Ammon's horn (tissue), 1 donor: ENCODE measurements at places on chromosomes 4 and X.

GRCh38 chrX:426881-427280 is 40.2 kb upstream of the PPP2R3B start:
- DNase-seq, result no peak

GRCh38 chrX:137032841-137033773 is 688 bp downstream of the GPR101 start:
- DNase-seq, result no peak

DNA sequence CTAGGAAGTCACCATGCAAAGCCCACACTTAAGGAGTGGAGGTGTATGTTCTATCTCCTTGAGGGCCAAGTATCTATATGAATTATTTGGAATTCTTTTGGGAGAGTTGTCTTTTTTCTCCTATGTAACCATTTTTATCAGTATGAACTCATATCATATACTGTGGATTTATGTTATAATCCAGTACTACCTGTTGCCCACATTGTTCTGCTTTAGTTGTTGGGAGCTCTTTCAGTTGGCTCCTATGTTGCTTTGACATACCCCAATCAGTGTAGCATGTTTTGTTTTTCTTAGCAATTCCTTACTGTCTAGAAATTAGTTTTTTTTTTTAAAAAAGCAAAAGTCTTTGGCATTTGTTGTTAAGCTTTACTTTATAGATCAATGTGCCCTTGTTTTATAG is 13.0 kb downstream of the UCHL1 start:
- no peak for DNase-seq

- DNase-seq, result peak; percentile 43
Measured at GRCh38 chrX:138711399-138712347, at the start of gene FGF13. Gene FGF13, minus strand, starts transcription at chrX:138711717. Its CDS starts 714 bp downstream, at chrX:138711003.

- no peak for DNase-seq
Measured at GRCh38 chrX:20547611-20548051, 280.9 kb upstream of the RPS6KA3 start.

GRCh38 chrX:80765220-80765625 is 44.5 kb downstream of the BRWD3 start:
- no peak for DNase-seq

- DNase-seq, result no peak
Measured at GRCh38 chrX:22445880-22446279, 173.2 kb downstream of the CBLL2 start.

DNA sequence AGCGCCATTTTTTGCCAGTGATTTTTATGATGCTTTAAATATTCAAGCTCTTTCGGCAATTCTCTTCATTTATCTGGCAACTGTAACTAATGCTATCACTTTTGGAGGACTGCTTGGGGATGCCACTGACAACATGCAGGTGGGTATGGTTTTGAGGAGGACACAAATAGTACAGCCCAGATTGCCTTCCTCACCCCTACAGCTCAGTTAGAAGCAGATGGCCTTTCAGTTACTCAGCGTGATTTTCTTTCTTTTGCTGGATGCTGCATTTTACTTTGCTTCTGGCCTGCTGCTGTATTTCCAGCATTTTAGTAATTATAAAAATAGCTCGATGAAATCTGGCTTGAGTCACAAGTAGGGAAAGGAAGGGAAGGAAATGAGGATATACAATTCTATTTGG is 114.7 kb downstream of the SLC4A4 start:
- peak; percentile 29 for DNase-seq

GRCh38 chrX:2889045-2889605 is 40.0 kb downstream of the ARSD start:
- no peak for DNase-seq

DNA sequence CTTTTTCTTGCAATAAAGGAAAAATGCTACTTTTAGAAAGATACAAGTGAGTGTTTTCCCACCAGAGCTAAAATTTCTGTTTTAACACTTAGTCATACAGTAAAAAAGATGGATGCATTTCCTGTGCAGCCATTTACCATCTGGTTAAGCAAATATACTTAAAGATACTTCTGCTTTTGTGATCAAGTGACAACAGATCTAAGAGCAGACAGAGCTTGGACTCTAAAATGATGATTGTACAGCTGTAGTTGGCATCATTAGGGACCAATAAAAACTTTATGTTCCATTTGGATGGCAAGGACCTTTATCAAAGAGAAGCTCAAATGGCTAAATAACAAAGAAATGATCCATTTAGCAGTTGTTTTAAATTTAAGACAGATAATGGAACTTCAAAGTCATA is 270.8 kb downstream of the FSTL5 start:
- DNase-seq, result no peak

- no peak for DNase-seq
Measured at GRCh38 chr4:56086561-56086960, 137.8 kb downstream of the CEP135 start.

DNA sequence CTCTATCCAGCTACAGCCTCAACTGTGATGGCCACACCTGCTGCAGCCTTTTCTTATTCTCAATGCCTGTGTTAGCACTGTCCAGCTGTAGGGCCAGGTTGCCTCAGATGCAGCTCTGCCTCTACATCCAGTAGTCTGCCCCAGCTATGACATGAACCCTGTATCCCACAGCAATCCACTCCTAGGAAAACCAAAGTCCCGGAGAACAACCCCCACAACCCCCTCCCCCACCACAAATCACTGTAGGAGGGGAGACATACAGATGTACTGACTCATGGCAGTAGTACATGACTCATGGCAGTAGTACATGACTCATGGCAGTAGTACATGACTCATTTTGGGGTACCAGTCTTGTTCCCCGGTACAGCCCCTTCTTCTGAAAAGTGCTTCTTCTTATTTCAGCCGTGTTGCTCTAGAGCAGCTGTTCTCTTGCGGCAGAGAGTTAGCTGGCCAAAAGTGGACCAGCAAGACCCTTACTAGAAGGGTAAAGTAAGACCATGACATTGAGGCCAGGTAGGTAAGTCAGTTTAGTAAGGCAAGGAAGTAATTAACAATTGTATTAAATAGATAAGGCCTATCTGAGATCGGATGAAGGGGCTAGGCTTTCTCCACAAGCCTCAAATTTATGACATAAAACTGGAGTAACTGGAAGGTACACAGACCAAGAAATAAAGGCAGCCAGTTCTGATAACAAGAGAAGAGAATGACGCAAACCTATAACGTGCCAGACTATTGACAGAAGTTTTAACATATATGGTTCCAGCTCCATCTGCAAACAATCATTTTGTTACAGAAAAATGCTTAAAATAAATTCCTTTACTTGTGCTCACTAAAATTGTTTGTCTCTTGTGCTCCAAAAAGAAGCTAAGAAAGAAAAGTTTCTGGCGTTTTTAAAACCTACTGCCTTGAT is 221.4 kb downstream of the TACR3 start:
- no peak for DNase-seq

- DNase-seq, result no peak
Measured at GRCh38 chr4:180557348-180557747, 1685.9 kb upstream of the TENM3 start.

GRCh38 chr4:76569225-76569624 is 134.2 kb downstream of the SHROOM3 start:
- no peak for DNase-seq

DNA sequence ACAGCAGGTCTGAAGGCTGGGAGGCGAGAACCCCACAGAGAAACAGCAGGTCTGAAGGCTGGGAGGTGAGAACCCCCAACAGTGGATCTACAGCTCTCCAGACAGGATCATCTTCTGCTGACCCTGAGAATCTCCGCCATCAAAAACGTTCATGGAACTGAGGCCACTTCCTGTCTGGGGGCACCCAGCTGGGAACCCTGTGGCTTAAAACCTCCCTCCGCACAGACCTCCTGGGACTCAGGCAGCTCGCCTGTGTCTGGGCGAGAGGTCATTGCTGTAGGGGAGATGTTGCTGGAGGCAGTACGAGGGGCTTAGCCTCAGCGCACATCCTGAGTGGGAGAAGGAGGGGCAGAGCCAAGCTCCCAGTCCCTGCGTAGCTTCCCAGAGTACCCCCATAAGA is 15.1 kb upstream of the CLDN24 start:
- DNase-seq, result no peak

DNA sequence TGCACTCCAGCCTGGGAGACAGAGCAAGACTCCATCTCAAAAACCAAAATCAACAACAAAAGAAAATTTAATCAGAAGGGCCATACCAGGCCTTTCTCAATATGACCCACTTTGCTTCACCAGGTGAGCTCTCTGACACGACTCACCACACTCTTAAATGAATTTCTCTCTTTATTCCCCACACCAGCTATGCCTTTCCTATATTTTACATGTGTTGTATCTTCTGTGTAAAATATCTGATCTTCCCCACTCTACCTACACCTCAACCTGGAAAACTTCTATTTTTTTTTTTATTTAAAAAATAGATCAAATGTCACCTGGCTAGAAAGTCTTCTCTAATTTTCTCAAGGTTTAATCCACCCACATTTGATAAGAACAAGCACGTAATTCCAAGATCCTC is 77.6 kb upstream of the SLC39A8 start:
- DNase-seq, result no peak

- no peak for DNase-seq
Measured at GRCh38 chrX:69505772-69506616, 1.9 kb downstream of the NALF2 start.

DNA sequence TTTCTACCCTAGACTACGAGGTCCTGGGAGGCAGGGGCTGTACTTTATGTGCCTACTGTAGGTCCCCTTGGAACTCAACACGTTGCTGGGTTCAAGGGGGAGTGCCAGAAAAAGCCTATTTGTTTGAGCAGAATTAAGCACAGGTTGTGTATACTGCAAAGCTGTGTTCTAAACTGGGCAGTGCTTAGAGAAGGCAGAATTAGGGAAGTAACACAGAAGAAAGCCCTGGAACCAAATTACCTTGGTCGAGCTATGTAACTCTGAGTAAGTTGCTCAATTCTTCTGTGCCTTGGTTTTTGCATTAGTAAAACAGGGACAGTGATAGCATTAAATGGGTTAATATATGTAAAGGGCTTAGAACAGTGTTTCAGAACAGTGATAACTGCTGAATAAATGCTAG is 245.0 kb upstream of the SFRP2 start:
- DNase-seq, result no peak

- DNase-seq, result peak; percentile 10
Measured at GRCh38 chrX:102835504-102836146, 101.4 kb upstream of the RAB40AL start.

DNA sequence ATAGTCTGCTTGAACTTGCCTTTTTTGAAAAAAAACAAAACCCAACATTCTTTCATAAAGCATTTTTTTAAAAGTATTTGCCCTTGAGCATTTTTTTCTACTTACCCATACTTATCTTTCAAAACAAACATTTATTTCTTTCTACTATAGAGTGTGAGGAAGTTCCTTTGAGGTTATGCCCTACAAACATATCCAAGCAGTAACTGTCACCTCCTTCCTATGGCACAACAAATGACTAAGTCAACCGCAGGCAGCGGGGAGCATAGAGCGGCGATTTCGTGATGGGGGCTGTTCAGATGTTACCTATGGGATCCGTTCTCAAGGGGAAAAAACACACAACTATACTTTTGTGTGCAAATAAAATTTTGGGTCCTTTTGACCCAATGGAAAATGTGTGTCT is 19.4 kb downstream of the SPRY1 start:
- DNase-seq, result no peak

DNA sequence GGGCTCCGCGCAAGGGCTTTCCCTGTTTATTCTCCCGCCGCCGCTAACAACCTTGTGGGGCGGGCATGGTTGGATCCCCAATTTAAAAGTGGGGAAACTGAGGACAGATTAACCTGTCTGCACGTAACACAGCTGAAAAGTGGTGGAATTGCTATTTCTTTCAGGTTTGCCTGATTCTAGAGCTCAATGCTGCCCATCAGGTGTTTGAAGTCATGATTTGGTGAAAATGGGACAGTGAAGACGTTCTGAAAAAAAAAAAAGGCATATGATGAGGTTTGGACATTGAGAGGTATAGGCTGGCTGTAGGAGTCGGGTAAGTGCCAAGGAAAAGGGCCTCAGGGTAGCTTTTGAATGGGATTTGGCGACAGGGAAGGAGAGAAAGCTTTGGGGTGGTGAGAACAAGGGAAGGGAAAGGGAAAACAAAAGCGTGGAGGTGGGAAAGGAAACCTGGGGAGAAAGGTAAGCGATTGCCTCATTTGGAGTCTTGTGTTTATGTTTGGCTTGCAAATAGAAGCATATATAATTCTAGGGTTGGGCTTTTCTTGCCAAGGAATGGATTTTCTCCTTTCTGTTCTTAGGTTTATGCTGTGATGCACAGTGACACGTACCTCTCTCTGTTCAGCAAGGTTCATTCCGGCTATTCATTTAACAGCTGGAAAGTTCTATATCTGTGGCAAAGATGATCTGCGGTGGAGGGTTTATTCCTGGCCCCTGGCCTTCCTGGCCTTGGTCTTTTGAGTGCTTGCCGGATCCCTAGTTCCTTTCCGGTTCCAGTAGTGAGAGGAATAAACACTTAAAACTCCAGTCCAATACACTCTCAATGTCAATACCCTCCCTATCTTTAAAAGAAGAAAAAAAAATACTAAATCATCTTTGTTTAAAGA is 2.4 kb upstream of the STIM2 start:
- DNase-seq, result no peak

GRCh38 chr4:25051534-25051933 is 20.8 kb upstream of the LGI2 start:
- DNase-seq, result no peak

GRCh38 chrX:130110379-130111219 is at the start of gene ELF4:
Gene ELF4, minus strand, starts transcription at chrX:130110497. Its CDS starts 29,167 bp downstream, at chrX:130081330.
- DNase-seq, result peak; percentile 12

GRCh38 chrX:110026099-110026844 is 23.4 kb downstream of the TMEM164 start:
- no peak for DNase-seq

DNA sequence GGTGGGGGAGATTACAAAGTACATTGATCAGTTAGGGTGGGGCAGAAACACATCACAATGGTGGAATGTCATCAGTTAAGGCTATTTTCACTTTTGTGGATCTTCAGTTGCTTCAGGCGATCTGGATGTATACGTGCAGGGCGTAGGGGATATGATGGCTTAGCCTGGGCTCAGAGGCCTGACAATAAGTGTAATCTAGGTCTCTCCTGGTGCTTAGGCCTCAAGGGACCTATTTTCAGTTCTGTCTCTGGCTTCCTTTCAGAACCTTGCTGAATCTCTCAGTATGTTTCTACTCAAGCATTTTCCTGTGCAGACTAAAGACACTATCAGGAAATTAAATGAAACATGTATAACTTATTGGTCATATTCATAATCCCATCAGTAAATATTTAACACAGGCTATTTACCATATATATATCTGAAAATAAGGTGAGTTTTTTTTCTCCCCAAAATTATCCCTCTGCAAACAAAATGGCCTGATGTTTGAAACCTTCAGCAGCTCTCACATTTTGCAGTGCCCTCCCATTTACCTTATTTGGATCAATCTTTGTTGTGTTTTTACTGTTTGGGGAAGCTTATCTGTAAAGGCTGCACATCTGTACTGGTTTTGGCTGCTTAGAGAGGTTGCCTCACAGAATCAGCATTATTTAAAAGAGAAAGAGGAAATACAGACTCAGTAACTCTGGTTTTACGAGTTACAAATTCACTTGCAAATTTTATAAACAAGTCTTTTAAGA is 2.3 kb upstream of the ZCCHC4 start:
- DNase-seq, result no peak

- DNase-seq, result no peak
Measured at GRCh38 chr4:94530073-94530472, 78.3 kb downstream of the PDLIM5 start.
